AG09319 (cell line): ENCODE measurements at places on chromosomes 16 and 17.

- no peak for DNase-seq
These were observed 1.0 kb downstream of the IRX3 start for GRCh38 chr16:54285414-54286089.

DNA sequence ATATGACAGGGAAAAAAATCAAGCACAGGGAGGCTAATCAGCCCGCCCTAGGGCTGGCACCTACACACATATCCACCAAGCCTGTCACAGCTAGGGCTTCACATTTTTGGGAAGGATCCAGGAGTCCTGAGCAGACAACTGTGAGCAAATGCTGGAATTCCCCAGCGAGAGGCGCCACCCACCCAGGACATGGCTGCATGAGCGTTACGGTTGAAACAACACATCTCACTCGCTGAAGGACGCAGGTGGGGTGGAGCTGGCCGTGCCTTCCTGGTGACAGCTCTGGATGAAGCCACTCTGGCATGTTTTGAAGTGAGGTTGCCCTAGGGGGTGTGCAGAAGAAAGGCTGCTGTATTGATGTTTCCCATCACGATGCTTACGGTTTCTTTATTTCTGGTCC lies 315.1 kb upstream of the EEF2KMT start:
- no peak for DNase-seq

- DNase-seq: no peak
These were observed 138.8 kb downstream of the MRM1 start for GRCh38 chr17:36740157-36740556.

- no peak for DNase-seq
These were observed 87.0 kb downstream of the CDH13 start for GRCh38 chr16:82713778-82714177.

- no peak for DNase-seq
These were observed 14.7 kb downstream of the RARA start for GRCh38 chr17:40323391-40324381.

GRCh38 chr16:5349670-5350517 lies 252.3 kb upstream of the EEF2KMT start:
- DNase-seq: no peak
